ENCODE measurements at places on chromosomes 3 and 15.

DNA sequence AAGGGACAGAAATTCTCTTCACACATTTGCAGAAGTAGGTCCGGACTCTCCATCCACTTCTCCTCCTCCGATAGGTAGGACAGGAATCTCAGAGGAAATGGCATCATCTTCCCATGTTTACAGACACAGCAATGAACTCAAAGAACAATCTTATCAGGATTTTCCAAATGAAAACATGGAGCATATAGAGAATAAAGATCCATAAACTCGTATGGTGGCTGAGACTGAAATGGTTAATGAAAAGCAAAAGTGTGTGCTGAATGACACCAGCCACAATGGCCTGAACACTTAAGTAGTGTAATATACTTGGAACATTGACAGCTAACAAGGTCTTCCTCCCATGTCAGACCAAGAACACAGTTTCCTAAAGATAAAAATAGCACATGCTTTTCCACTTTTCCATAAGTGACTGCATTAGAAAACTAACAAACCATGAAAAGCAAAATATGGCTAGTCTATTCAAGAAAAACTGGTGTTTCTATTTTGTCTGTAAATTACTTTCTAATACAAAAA lies 5.8 kb downstream of the CCRL2 start:
- no peak for DNase-seq

DNA sequence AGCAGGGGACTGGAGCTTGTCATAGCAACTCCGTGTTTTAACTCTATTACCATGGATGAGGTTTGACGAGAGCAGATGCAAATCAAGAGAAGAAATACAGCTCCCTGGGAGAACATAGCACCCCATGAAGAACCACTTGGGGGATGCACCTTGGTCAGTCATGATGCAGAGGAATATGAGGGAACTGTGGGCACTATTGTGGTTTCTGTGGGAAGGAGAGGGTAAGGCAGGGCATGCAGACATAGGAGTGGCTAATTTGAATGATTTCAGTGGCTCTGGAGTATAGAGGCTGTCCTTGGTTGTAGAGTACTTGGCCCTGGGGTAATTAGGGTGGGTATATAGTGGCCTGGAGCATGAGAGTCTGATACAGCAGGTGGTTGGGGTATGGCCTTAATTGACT lies 131.9 kb downstream of the EDEM1 start:
- DNase-seq: no peak

DNA sequence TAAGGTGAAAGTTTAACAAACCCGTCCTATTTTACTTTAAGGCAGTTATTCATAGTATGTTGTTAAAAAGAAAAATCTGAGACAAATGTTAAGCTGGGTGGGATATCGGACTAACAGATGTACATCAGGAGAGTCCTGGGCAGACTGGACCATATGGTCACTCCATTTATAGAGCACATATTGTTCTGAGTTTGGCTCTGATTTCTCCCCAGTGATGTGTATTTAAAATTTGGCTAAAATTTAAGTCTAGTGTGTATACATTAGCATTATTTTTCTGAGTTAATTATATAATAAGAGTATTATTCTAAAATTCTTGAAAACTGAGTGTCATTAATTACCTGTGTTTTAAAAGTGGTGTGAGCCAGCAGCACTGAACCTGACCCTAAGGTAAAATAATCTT lies 6.1 kb downstream of the GMPS start:
- no peak for DNase-seq

DNA sequence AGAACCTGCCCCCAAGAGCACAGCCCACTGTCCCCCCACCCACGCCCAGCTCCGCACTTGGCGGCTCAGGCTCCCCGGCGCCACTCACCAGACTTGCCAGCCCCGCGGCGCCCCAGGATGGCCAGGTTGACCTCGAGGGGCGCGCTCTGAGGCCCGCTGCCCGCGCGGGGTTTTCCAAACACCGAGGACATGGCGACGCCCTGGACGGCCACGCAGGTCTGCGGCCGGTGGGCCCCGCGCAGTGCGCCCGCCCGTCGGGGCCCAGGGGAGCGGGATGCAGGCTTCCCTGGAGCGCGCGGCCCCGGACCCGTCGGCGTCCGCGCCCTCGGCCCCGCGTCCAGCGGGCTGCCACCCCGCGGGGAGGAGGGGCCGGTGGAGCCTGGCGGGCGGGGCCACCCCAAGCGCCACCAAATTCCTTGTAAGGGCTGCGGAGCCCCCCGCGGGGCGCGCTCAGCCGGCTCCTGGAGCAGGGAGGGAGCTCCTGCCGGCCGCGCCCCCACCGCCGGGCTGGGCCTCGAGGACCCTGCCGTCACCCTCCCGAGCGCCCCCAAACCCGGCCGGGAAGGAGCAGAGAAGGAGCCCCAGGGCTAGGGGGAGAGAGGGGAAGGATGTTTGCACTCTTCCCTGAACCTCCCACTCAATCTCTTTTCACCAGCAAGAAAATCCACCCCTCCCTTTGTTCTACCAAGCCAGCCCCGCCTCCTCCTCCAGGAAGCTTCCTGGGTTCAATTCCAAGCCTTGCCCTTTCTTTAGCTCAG lies at the start of gene RASL12:
Gene RASL12 (minus strand): TSS at position 347 of the 758 bp plus-strand sequence. CDS start 156 bp downstream, at position 191.
- no peak for DNase-seq

DNA sequence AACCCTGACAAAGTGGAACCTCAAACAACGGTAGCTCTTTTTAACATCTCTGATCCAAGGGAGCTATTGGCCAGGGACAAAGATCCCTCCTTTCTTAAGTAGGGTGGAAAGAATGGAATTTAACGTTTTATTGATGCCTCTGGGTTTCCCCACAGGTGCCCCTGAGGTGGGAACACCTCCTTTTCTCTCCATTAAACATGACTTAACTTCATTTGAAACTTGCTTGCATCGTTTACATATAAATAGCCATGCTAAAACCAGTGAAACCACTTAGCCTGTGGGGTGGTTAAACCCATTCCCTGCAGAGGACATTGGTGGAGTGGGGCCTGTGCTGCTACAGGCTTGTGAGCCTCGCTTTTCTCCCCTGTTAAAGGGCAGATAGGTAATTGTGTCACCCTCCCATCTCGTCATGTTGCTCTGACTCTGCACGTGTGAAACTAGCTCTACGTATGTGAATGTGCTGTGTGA lies 9.7 kb downstream of the CGNL1 start:
- DNase-seq: no peak

GRCh38 chr3:100067589-100067988 lies 46.7 kb downstream of the FILIP1L start:
- DNase-seq: no peak

- DNase-seq: no peak
These were observed 14.6 kb upstream of the MME start for GRCh38 chr3:155065537-155065936.

DNA sequence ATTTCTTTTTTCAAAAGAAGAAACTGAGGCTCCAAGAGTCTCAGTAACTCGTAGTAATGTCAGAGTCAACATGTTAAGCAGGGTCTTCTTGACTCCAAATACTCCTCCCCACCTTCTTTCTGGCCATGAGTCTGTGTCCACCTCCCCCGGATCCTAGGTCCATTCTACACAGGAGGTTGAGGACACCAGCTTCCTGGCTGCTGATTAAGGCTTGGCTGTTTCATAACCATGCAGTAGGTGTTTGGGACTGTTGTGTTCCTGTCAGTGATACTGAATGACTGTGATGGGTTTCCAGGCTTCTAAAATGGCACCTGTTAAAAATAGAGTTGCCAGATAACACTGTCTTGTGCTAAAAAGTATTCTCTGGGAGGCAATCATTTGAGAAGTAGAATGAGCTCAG lies 130.8 kb upstream of the IL12A start:
- DNase-seq: no peak
